ENCODE measurements at places on chromosomes 5 and 9.
A peak's percentile ranks its signal among the peaks of the same experiment; 100 is the strongest.

DNA sequence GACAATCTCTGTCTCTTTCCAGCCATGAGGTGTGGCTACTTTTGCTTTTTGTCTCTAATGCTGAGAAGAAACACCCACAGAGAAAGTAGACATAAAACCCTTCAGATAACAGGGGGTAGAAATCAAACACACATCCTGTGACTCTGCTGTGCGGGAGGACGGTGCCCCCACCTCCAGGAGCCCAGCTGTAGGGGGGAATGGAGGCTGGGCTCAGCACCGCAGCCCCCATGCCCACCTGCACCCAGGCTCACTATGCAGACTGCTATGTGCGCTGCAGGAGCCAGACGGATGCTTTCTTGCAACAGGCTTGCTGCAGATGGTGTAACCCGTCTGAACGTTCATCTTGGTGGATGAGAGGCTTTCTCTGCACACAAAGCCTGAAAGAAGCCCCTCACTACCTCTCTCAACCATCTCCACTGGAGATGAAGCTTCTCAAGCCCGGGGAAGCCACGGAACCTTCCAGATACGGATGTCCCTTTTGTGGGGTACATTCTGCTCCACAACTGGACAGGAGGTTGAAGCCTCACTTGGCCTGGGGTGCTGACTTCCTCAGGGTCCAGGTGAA is 207.2 kb downstream of the GADD45G start:
- no peak for DNase-seq

DNA sequence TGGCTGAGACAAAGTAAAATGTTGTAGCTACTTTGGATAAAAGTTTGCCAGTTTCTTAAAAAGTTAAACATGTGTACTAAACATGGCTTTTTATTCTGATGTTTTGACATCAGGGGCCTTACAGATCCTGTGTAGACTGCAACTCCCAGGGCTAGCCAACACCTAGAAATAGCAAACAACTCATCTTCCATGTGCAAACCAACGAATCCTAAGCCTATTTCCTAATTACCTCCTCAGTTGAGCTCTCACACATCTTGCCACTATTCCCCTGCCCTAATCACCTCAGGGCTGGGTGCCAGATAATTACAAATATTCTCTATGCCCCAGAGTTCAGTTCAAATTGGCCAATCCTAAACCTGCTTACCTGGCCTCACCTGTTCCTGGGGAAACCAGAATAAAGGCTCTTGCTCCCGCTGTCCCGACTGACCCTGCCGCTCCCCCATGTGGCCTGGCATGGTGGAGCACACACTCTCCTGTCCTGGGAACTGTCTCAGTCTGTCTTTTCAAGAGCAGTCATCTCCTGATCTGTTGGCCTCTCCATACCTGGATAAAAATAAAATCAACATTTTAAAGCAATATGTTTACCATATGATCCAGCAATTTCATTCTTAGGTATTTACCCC is 37.1 kb upstream of the FAM169A start:
- no peak for DNase-seq

- DNase-seq = no peak
Measured at GRCh38 chr5:76099286-76099702, 16.1 kb downstream of the SV2C start.

DNA sequence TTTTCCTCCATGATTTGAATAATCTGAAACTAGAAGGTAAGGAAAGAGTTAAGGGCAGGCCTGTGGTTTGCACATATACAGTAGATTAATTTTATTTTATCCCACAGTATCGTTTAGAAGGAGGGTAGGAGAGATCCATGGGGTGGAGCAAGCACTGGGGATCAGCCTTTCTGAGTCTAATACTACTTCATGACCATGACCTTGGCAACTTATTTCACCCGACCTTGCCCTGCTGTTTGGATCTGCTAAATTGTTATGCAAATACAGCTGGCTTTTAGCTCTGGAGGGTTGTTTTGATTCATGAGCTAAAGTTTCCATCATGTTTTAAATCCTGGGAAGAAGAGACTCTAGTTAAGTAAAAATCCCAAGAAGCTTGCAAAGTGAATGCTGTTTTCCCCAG is 864 bp upstream of the GRIN3A start:
- no peak for DNase-seq

DNA sequence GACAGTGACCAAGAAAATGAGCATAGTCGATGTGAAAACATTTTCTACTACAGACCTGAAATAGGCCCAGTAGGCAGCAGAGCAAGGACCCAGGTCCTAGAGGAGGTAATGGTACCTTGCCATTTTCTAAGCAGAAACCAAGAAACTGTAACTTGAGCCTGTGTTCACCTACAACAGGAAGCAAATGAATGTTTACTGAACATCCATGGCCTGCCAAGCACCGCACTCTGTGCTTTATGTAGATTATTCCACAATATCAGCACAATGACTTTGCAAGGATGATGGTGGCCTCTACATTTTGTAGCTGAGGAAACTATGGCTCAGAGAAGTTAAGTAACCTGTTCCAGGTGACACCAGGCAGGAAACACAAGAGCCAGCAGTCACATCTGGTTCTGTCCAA is 215.3 kb downstream of the SPOCK1 start:
- no peak for DNase-seq

- DNase-seq = no peak
Measured at GRCh38 chr9:32703635-32704034, 68.2 kb upstream of the TAF1L start.

- no peak for DNase-seq
Measured at GRCh38 chr5:116520771-116521170, 53.9 kb downstream of the SEMA6A start.

- no peak for DNase-seq
Measured at GRCh38 chr5:19044311-19044710, 943.7 kb downstream of the CDH18 start.

DNA sequence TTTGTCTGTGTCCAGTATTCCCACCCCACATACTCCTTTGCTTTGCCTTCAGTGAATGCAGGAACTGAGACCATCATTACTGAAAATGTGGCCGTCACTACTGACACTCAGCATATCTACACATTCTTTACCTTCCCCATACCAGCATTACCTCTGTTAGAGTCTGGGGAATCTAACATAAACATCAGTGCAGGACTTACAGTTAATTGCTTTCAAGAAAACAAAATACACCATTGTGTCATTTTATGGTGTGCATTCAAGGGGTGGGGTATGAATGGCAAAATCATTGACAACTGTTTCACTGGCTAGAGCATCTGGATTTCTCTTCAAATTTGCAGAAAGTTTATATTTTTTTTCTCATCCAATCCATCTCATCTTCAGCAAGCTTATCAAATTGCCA is 731.4 kb upstream of the RIOK2 start:
- no peak for DNase-seq

GRCh38 chr9:128863647-128864046 is 18.1 kb downstream of the KYAT1 start:
- peak; percentile 79 for DNase-seq

DNA sequence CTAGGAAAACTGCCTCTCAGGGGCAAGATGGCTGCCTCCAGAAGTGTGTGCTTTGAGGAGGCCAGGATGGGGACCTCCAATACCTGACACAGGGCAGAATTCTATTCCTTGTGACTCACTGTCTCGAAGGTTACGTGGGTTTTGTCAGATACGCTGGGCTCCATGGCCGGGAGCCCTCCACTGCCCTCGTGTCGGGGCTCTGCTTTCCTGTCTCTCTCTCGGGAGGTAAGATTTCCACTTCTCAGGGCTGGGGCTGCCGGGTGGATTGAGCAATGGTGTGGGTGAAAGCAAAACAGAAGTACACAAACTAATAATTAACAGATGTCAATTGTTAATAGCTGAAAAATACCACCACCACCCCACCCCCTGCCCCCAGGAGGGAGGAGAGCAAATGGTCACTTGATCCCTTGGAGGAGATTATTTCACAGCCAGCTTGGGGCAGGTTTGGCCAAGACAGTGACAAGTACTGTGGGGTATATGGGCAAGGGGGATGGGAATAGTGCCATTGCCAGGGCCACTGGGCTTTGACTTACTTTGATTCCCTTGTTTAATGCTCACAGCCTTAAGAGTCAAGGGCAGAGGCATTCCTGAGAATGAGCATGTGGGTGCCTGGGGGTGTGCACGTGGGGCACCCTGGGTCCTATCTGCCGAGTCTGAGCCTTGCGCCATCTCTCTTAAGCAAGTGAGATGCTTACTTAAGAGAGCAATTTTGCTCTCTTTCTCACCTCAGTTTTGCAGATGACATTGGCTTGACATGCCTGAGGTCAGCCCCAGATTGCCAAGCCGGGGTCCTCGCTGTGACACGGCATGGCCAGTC is 28.8 kb upstream of the DAB2IP start:
- no peak for DNase-seq

- no peak for DNase-seq
Measured at GRCh38 chr9:114184071-114184470, 28.7 kb downstream of the COL27A1 start.
